NCI-H748 treated with DMSO at 0.1 percent for 48 hours (cell line): ENCODE measurements at places on chromosomes 12 and 14.

DNA sequence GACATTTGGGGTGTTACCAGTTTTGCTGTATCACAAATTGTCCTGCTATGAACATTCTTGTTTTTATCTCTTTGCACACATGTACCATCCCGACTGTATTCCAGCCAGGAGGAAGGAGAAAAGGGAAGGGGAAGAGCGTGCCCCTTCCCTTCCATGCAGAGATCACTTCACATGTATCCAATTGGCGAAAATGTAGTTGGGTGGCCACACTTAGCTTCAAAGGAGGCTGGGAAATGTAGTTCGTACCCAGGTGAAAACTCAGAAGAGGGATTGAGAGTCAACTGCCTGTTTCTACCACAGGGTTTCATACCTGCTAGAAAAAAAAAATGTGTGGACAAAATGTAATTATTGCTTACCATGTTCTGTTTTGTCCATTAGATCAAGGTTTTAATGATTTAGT, 189.1 kb upstream of the PELI2 start:
- no peak for DNase-seq

- DNase-seq, result no peak
These were observed 27.8 kb upstream of the PNMA1 start for GRCh38 chr14:73741876-73742519.

DNA sequence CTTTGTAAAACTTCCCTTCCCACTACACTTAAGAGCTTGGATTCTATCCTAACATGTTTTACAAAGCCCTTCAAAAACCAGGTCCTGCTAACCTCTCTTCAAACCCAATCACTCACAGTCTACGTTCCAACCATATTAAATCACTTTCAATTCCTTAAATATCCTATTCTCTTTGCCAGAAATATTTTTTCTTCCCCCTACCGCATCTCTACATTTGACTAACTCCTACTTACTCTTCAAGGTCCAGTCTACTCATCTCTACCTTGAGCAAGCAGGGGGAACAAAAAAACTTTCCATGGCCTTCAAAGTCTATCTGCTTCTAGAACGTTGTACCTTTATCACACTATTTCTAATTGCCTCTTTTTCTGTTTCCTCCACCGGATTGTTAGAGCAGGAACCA, 6.1 kb downstream of the ERGIC2 start:
- no peak for DNase-seq

DNA sequence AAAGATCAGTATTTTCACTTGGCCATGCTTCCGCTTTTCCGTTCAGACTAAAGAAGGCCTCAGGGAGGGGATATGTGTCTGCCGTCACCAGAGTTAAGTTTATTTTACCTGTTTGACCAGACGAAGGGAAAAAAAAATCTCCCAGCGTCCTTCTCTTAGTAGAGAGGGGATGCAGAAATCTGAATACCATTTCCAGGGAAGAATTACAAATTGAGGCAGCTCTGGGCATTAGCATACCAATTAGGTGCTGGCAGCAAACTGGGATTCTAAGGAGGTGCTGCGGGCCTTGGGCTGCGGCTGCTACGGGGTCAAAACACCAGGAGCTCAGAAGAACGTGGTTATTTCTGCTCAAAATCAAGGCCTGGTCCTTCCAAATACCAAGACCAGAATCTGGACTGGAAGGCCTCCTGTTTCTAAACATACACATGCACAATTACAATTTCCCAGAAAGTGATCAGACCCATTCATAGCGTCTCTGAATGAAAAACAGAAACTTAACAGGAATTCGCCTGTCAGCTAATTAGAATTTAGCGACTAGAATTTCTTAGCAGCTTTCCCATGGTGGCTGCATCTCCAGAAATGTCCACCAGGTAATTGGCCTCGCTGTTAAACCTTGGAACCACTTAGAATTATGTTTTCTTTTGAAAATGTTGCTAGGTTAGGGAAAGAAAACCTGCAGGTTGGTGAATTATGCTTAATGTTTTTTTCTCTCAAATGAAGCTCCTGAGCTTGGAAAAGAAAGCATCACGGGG, 617.0 kb downstream of the VRK1 start:
- DNase-seq, result no peak

GRCh38 chr14:72801836-72802587, 91.9 kb downstream of the DPF3 start:
- no peak for DNase-seq

GRCh38 chr14:34580381-34580780, 40.9 kb upstream of the EAPP start:
- DNase-seq, result no peak

DNA sequence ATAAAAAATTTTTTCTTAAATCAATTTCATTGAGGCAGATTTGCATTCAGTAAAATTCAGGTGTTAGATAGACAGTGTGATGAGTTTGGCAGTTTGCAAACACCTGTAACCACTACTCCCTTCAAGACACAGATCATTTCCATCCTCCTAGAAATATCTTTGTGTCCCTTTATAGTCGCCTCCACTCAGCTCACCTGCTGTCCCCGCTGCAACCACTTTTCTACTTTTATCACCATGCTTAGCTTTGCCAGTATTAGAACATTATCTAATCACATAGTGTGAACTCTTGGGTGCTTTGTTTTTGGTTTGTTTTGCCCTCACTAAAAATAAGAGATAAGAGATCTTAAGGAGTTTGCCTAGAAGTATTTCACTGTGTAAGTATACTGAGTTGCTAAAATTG, 73.8 kb downstream of the DERA start:
- no peak for DNase-seq

DNA sequence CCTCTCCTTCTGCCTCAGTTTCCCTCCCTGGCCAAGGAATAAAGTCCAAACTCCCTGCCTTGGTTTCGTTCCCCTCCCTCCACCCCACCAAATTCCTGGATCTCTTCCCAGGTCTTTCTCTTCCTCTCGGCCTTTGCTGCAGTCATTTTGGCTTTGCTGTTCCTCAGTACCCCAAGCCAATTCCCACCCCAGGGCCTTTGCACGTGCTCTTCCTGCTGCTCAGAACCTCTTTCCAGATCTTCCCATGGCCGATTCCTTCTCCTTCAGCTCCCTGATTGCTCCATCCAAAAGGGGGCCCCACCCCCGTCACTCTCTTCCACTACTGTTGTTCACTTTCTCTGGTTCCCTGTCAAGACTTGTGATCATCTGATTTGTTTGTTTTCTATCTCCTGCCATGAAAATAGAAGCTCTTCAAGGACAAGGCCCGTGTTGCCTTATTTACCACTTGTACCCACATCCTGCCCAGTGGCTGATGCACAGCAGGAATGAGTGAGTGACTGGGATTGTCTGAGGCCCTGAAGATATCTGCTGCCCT, 3.1 kb downstream of the HNF1A start:
- DNase-seq, result no peak

DNA sequence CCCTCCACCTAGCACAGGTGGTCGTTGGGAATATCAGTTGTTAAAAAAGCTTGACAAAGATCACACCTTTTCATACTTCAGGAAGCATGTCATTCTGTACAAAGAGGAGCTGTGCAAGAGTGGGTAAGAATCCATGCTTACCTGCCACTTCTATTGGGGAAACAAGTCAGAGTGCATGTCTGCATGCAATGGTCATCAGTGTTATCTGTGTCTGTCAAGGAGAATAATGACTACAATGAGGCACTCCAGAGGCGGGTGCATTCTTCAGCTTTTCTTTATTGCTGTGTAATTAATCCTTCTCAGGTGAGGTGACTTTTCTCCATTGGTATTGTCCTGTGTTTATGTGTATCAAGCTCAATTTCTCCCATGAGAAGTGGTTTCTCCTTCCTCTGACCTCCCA, 24.4 kb downstream of the KCNA5 start:
- no peak for DNase-seq

DNA sequence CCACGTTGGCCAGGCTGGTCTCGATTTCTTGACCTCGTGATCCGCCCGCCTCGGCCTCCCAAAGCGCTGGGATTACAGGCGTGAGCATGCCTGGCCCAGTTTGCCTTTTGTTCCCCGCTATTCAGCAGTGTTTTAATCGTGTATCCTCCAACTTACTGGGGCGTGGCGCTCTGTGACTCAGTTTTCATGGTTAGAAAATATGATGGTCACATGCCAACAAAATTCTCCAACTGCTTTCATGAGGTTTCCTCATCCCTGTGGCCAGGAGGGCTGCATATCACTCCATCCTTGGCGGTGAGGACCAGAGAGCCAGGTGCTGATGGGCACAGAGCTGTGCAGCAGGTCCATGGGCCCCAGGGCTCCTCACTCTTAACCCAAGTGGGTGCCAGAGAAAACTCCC, 33.0 kb upstream of the PRMT8 start:
- DNase-seq, result no peak

GRCh38 chr12:132511516-132512196, 21.7 kb downstream of the FBRSL1 start:
- DNase-seq, result no peak

GRCh38 chr14:65186951-65187350, 84.6 kb upstream of the MAX start:
- DNase-seq, result no peak

GRCh38 chr12:126534495-126534894, 1469.3 kb downstream of the AACS start:
- no peak for DNase-seq

GRCh38 chr12:66860752-66861750, 182.2 kb upstream of the GRIP1 start:
- peak; percentile 22 for DNase-seq

GRCh38 chr12:66309606-66310005, 7.3 kb downstream of the HELB start:
- DNase-seq, result no peak

- no peak for DNase-seq
These were observed 19.2 kb downstream of the INTS13 start for GRCh38 chr12:26918321-26919215.

- no peak for DNase-seq
These were observed 19.9 kb downstream of the JAG2 start for GRCh38 chr14:105148604-105149145.

DNA sequence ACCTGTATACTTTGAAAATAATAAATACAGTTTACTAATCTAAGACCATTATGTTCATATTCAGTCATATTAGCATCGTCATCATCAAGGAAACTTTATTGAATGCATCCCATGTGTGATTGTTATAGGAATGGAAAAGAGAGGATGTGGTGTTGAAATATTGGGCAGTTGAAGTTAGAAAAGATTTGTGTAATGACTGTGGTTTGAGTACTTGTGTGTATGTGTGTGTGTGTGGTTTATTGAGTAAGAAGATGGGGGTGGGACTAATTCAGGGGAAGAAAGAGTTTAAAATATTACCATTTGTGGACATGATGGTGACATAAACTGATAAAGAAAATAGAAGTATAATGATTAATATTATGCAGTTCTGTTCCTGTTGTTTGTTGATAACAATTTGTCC, 238.7 kb upstream of the SEL1L start:
- no peak for DNase-seq

GRCh38 chr12:5789469-5789968, 155.5 kb downstream of the ANO2 start:
- DNase-seq, result no peak

- no peak for DNase-seq
These were observed 72.9 kb downstream of the C14orf132 start for GRCh38 chr14:96112032-96112431.

DNA sequence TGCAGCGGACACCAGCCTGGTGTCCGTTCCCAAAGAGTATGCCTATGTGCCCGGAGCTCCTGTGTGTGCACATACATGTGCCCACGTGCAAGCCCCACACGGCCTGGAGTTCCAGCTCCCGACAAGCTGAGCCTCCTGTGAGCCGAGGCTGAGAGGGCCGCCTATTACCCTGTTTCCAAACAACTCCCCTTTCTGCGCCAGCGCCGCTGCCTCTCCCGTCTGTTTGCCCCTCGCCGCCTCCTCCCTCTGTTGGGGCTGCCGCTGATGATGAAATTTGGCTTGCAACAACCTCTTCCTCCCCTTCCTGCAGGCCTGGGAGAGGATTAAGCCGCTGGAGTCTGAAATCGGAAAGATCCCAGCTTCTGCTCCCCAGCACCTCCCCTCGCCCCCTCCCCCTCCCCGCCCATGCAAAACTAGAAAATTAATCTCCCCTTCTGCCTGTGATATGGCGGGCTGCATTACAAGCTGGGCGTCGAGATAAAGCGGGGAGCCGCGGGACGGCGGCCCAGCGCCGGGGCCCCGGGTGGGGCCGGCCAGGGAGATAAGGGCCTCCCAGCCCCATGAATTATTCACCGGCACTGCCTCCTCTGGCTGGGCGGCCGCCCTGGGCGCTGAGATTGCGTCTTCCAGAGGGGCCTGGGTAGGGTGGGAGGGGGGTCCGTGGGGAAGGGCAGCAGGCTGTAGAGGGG, 6.8 kb upstream of the ASIC1 start:
- no peak for DNase-seq

GRCh38 chr12:109459247-109459646, 17.9 kb downstream of the KCTD10 start:
- DNase-seq, result no peak

DNA sequence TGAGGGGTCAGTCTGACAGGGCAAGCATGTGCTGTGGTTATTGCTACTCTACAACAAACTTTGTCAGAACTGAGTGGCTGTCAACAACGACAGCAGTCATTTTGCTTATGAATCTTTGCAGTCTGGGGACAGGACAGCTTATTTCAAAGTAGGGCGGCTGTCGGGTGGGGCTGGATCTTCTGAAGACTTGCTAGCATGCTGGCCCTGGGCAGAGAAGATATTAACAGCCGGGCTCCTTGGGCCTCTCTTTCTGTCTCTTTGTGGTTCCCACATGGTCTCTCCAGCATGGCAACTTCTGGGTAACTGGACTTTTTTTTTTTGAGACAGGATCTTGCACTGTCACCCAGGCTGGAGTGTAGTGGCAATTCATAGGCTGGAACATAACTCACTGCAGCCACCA, 33.9 kb upstream of the ALDH2 start:
- DNase-seq, result no peak

DNA sequence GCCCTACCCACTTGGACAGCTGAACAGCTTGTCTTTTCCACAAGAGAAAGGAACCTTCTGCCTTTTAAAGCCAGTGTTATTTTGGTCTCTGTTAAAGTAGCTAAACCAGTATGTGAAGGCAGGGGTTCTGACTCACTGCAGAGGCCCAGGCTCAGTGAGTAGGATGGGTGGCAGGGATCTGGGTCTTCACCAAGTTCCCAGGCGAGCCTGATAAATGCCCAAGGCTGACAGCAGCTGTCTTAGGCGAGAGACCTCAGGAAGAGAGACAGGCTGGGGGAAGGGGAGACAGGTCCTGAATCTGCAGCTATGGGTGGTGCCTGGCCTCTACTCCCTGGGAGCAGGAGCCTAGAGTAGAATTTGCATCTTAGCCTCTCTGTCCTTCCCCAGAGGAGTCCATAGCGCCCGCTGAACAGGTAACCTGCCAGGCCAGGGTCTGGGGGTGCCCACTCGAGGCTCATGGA, 18.1 kb upstream of the KIF26A start:
- no peak for DNase-seq

DNA sequence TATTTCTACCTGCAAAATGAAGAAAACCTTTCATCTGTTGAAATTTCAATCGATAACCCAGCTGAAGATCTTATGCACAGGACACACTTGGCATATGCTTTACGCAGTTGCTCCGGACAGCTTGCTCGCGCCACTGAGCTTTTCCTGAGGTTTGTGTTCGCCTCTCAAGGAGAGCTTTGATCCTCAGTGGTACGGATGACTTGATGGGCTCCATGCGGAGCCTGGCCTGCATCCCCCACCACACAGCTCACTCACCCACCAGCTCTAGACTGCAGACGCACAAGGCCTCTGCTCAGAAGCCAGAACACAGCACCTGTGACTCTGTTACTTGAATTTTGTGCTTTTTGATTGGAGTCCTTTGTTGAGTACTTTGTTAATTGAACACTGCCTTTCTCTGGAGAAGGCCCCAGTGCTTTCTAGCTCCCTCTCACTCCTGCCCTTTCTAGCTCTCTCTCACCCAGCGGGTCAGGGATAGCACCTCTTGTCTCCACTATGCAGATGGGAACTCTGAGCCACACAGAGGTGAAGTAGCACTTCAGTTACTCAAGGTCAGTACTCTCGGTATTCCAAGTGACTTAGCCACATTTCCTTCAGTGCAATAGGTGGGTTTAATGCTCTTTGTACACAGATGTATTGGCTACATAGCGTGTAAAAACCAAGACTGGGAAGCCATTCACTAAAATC, 52.1 kb downstream of the TBC1D30 start:
- DNase-seq, result no peak
